ENCODE measurements at places on chromosomes 4 and X.

GRCh38 chr4:159240687-159241086 is 137.8 kb downstream of the RAPGEF2 start:
- no peak for DNase-seq

GRCh38 chrX:133495464-133496391 is 80.4 kb upstream of the GPC4 start:
- DNase-seq = no peak

DNA sequence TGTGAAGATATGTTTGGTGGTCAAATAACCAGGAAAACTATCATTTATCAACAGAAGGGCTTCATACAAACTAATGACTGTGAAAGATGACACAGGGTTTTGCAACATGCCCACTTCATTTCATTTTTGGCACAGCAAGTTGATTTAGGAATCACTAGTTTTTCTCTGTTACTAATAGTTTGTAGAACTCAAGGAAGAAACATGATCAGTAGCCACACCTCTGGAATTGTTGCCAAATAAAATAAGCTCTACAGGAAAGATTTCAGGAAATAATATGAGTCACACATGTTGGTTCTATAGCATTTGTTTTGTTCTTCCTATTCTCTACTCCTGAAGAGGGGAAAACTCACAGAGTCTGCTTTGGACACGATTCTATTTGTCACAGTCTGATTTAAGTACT is 255.4 kb downstream of the TLL1 start:
- DNase-seq = no peak

GRCh38 chrX:1384658-1385252 is 7.2 kb downstream of the SLC25A6 start:
- no peak for DNase-seq

DNA sequence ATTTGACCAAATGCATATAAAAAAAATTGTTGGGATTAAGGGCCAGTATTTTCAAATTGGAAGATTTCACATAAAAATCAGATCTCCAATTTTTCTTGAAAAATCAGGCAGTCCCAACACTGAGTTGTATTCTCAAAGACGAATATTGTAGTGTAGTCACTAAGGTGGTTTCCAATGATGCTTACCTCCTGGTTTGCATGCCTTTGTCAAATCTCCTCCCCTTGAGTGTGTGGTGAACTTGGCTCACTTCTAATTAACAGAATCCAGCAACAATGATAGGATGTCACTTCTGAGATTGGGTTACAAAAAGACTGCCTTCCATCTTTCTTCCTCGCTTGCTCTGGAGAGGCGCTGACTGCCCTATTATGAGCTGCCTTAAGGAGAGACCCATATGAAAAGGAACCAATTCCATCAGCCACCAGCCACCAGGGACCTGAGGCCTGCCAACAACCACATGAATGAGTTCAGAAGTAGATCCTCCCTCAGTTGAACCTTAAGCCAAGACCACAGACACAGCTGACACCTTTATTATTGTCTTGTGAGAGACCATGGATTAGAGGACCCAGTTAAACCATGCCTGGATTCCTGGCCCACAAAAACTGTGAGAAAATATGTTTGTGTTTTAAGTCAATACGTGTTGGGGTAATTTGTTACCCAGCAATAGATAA is 31.2 kb upstream of the TSPAN5 start:
- DNase-seq = no peak

DNA sequence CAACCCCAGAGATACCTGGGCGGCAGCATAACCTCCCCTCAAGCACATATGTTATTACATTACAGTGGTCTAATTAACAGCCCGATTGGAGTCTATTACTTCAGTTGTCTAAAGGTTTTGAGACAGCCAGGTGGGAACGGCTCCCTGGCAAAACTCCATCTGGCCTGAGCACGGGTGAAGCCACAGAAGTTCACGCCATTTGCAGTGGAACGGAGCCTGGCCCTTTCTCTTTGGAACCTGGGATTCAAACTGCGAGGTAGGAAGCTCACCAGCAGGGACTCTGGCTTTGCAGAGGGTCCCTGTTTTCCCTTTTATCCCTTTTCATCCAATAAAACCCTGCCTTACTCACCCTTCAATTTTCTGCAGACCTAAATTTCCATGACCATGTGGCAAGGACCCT is 45.9 kb upstream of the NEIL3 start:
- no peak for DNase-seq

DNA sequence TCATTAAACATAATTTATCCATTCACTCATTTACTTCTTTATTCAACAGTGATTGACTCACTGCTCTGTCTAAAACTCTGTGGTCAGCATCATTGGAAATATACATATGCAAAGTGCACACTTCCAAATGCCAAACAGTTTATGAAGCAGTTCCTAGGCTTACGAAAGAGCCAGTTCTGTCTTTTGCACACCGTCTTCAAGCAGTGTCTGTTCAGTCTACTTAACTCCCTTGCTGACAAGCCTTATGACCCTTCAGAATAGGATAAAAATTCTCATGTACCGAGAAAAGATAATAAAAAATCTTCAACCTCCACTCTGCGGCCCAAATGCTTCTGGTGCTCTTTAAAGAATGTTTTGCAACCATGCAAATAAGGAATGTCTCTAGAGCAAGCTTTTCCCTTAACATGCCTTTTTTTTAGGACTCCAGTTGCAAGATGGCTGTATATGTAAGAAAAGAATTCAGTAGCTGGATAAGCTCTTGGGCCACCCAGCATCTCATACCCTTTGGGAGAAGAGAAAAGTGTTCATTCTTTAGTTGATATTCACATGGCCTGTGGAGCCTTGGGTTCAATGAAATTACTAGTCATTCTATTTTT is 1037.0 kb upstream of the SLIT2 start:
- no peak for DNase-seq

- no peak for DNase-seq
These were observed 91.0 kb downstream of the ARHGAP24 start for GRCh38 chr4:85565761-85566480.

DNA sequence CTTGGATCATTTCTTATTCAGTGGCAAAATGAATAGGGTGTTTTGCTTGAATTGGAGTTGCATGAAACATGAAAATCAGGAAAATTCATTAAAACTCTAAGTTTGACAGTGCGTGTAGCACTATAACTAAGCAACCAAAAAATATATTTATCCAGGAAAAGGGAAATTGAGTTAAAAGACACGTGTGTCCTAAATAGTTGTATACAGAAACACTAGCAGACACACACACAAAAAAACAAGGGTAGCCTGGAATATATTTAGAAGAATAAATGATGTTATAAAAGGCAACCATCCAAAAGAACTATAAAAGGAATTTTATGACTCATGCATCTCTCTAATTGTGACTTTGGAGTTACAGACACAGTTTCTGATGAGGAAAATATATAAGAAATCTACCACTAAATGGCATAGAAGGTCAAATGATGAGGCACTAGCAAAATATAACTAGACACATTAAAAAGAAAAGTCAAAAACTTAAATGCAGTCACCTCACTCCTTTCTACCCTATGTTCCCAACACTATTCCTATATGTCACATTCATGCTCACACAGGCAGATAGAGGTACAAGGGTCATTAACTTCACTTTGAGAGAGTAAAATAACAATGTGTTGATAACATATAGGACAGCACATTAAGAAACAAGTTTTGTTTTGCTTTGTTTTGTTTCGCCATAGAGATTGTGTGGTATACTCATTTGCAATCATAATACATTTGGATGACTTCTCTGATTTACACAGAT is 793.6 kb upstream of the INTU start:
- no peak for DNase-seq

- no peak for DNase-seq
These were observed 307 bp upstream of the ATRX start for GRCh38 chrX:77786365-77786680.

DNA sequence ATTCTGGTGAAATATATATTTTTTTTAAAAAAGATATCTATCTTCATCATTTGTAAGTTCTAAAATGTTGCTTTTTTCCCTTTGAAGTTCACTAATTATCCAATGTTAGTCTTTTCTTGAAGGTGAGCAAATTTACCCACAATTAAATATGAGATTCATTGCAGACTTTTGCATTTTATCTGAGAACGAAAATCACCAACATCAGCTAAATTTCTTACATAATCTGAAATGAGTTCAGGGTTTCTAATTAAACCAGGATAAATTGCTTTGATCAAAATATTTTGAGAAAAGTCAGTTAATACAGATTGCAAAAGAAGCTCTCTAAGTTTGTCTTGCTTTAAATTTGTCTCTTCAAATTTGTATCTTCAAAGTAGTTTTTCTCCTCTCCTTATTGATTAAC is 486.4 kb upstream of the FSTL5 start:
- DNase-seq = no peak

DNA sequence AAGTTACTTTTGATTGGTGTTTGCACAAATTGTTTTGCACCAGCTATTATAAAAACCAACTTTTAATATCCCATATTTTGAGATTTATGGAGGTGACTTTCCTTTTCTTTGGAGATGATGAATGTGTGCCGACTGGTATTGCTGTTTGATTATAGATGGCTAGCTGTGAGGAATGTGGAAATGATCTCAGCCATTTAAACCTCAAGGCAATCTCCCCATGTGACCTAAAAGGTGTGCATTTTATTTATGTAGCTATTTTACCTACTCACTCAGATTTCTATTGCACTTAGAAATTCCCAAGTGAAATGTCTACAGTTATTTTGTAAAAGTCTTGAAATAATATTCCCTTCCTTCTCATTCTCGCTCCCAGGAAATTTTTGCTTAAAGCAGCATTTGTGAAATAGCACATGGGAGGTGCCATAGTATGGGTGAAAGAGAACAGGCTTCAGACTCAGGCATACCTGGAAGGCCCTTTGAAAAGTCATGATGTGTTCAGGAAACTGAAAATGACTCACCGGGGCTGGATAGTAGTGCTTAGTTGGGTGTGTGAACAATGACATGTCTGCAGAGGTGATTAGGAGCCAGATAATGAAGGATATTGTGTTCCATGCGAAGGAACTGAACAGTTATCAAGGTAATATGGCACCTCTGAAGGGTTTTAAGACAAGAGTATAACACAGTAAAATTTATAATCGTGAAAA is 247.6 kb downstream of the CBLL2 start:
- no peak for DNase-seq

DNA sequence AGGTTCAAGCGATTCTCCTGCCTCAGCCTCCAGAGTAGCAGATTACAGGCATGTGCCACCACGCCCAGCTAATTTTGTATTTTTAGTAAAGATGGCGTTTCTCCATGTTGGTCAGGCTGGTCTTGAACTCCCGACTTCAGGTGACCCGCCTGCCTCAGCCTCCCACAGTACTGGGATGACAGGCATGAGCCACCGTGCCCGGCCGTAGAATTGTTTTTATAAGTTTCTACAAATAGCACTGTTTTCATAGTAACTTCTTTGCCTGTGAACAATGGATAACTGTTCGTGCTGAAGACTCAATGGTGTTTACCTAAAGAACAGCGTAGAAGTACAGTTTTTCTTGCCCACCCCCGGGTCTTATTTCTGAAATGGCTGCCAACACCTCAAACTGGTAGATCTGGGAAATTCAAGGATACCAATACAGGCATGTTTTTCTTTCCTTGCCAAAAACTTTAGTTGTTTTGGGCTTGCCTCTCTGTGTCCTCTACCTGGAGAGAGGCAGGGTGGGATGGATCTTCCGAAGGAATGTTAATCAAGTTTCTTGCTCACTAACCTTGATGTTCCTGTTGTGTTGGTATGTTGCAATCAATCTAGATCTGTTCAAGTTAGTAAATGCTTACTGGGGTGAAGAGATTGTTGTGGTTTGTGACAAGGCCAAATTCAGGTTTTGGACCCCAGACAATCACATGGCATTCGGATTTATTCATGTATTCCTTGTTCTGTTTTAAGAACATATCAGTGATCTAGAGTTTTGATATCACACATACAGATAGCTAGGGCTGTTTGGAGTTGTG is 2.8 kb upstream of the RUFY3 start:
- DNase-seq = no peak

DNA sequence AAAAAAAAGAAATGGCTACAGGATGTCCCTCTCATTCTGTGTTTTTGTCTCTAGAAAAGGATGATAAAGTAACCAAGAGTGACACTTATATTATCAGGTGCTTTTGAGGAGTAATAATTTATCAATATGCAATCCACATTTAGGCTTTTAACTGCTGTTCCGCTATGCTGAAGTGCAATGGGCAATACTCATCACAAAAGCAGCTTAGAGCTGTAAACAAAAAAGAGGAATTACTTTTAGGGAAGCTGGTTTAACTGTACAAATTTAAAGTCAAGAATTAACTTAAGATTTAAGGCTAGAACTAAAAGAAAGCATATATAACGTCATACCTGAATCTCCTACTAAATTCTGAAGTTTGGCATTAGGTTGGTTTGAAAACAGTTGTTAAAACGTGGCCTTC is 93.5 kb upstream of the DDX3X start:
- DNase-seq = no peak

- no peak for DNase-seq
These were observed 4.4 kb upstream of the PGM2 start for GRCh38 chr4:37821953-37822605.

- no peak for DNase-seq
These were observed 233.8 kb downstream of the ENOX2 start for GRCh38 chrX:130669233-130669632.

DNA sequence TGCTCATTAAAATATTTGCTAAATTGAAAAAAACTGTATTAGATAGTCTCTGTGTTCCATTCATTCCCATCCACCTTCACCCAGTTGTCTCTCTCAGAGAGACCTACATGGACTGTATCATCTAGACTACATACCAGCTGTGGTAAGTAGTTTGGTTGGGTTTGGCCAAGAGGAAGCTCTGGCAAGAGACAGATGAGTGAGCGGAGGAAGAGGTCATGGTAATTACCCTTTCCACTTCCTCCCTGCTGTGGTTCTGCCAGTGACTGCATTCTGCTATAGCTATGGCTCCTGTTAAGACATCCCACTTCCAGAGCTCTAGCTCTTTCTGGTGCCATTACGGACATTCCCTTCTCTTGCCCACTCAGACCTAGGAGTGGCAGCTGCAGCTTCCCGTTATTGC is 239.0 kb upstream of the MID1 start:
- DNase-seq = no peak

GRCh38 chrX:39551762-39552161 is 546.0 kb downstream of the BCOR start:
- no peak for DNase-seq

- no peak for DNase-seq
These were observed 237.4 kb upstream of the IL1RAPL1 start for GRCh38 chrX:28349888-28350287.

DNA sequence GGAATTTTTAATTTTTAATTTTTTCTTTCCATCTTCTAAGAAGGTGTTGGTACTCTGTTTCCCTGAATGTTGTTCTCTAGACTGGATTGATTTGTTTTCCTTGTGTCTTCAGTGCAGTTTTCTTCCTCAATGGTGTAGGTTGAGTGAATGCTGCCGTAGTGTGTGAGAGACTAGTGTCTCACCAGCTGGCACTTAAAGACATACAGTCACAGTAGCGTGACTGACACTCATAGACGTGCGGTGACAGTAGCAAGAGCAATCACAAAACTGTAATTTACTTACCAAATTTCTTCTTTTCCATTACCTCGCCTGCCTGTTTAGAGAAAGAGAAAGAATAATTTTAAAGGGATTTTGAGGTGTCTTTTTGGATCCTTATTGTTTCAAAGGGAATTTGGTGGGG is 21.4 kb upstream of the PGM2 start:
- DNase-seq = no peak
